ENCODE measurements at places on chromosomes 16 and 17. TPM values are rescaled to one million over a fixed set of nuclear protein-coding genes. Genes with fewer than 3 reads are reported as not detected.

The TBC1D28 gene
- polyA plus RNA-seq = not detected

The SPATA20 gene
- polyA plus RNA-seq = 61.8 TPM

DNA sequence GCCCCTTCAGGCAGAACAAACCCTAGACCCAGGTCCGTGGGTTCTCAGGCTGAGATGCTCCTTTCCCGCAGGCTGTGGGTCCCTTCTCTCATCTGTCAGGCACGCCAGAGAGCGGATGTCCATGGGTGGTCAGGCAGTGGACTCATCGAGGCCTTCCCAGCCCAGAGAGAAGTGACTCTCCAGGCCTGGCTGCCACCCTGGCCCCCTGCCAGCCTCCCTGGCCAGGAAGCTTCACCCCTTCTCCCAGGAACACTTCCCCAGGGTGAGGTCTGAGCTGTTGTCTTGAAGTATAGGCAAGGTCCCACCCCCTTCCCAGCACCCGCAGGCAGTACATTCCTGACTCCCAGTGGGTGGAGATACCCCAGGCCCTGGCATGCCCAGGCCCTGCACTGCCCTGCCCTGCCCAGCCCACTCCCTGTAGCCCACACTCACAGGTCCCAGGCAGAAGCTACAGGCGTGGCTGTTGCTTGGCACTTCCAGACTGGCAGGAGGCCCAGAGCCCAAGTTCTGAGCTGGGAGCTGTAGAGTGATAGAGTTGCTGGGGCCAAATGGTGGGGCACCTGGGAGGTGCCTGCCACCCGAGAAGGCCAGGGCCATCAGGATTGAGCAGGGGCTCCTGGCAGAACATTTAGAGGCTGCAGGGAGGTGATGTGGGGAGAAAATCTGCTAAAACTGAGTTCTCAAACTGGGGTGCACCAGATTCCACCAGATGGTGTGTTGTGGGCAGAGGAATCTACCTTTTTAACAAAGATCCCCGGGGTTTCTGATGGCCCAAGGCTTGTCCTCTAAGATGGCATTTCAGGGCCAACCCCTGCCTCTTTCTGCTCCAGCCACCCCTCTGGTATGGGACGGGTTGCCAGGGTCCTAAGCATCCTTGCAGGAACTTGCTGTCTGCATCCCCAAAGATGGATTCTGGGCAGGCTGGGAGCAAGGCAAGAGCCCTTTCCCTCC is 6.7 kb downstream of the ITGA3 start:
- DNase-seq = no peak
- H3K4me3 ChIP-seq = no peak overlapping the region
- H3K36me3 ChIP-seq = peaks cover 12% of the 10 kb centered on the region
- H3K4me1 ChIP-seq = peaks cover 58% of the 10 kb centered on the region
- no peaks in the 10 kb centered on the region for H3K27me3 ChIP-seq
- H3K27ac ChIP-seq = no peak overlapping the region

The PYDC1 gene
- polyA plus RNA-seq = 0.19 TPM

DNA sequence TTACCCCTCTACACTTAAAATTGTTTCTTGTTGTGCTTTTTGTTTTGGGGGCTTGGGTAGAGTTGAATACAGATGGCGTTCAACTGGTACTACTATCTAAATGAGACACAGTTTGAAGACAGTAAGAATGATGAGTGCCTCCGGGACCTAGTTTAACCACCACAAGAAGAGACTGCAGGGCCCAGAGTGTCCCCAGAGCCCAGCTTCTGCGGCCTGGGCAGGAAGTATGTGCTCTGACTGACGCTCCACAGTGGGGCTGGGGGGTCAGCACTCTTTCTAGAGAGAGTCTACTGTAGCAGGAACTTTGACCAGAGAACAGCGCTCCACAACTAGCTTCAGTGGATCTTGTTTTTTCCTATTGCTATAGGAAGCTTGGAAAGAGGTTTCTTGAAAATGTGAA is 174.0 kb downstream of the VPS53 start:
- no peak overlapping the region for H3K4me3 ChIP-seq
- DNase-seq = no peak
- no peaks in the 10 kb centered on the region for H3K4me1 ChIP-seq
- H3K27ac ChIP-seq = no peak overlapping the region
- H3K27me3 ChIP-seq = no peaks in the 10 kb centered on the region

GRCh38 chr17:81927653-81928543 is at the start of gene MAFG:
Gene MAFG, minus strand, starts transcription at chr17:81927735. Its CDS starts 4,550 bp downstream, at chr17:81923185.
- H3K36me3 ChIP-seq = peaks cover 2% of the 10 kb centered on the region
- DNase-seq = peak; percentile 93
- H3K4me1 ChIP-seq = peaks cover 41% of the 10 kb centered on the region
- H3K4me3 ChIP-seq = peak within 1 kb of the TSS; percentile 93
- H3K27ac ChIP-seq = peak within 1 kb of the TSS; percentile 99

DNA sequence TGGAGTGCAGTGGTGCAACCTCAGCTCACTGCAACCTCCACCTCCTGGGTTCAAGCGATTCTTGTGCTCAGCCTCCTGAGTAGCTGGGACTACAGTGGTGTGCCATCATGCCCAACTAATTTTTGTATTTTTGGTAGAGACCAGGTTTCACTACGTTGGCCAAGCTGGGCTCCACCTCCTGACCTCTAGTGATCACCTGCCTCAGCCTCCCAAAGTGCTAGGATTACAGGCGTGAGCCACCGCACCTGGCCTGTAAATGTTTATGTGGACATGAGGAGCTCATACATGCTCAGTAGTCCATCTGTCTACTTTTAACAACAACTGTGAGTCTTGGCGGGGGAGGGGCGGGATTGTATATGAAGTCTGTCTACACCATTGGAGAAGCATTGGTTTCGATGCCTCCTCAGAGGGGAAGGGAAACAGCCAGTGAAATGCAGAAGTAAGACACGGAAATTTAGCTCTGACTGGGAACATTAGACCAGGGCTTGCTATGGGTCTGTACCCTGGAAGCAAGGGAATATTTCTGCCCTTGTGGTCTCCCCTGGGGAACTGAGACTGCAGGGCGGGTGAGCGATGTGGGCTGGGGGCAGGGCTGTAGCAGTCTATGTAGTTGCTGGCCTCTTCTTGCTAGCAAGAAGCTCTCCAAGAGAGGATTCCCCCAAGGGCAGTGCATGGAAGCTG is 9.3 kb downstream of the NUBP1 start:
- peaks cover 63% of the 10 kb centered on the region for H3K36me3 ChIP-seq
- no peaks in the 10 kb centered on the region for H3K4me1 ChIP-seq
- DNase-seq = no peak
- no peak overlapping the region for H3K27ac ChIP-seq
- H3K27me3 ChIP-seq = no peaks in the 10 kb centered on the region

GRCh38 chr16:83095941-83096692 is 469.3 kb downstream of the CDH13 start:
- H3K36me3 ChIP-seq = no peaks in the 10 kb centered on the region
- H3K4me3 ChIP-seq = no peak overlapping the region
- peak; percentile 67 for DNase-seq
- H3K27ac ChIP-seq = peak overlapping the region; percentile 41
- no peaks in the 10 kb centered on the region for H3K27me3 ChIP-seq
- no peaks in the 10 kb centered on the region for H3K4me1 ChIP-seq

GRCh38 chr16:53865494-53865863 is 161.5 kb downstream of the FTO start:
- no peaks in the 10 kb centered on the region for H3K36me3 ChIP-seq
- DNase-seq = no peak
- no peak overlapping the region for H3K4me3 ChIP-seq
- no peaks in the 10 kb centered on the region for H3K27me3 ChIP-seq
- no peaks in the 10 kb centered on the region for H3K4me1 ChIP-seq
- no peak overlapping the region for H3K27ac ChIP-seq

GRCh38 chr17:35842239-35842638 is 26.5 kb downstream of the HEATR9 start:
- H3K36me3 ChIP-seq = peaks cover 79% of the 10 kb centered on the region
- DNase-seq = no peak
- H3K4me1 ChIP-seq = no peaks in the 10 kb centered on the region
- H3K27ac ChIP-seq = no peak overlapping the region
- no peak overlapping the region for H3K4me3 ChIP-seq

- peak overlapping the region; percentile 81 for H3K4me3 ChIP-seq
- peak overlapping the region; percentile 73 for H3K27ac ChIP-seq
- peaks cover 9% of the 10 kb centered on the region for H3K36me3 ChIP-seq
These were observed 748 bp downstream of the ATF7IP2 start for GRCh38 chr16:10386517-10387100.

The ITGB3 gene
- polyA plus RNA-seq = 5.6 TPM
